ENCODE measurements at places on chromosomes 2 and 18.

GRCh38 chr2:88669482-88670214 is 21.8 kb upstream of the RPIA start:
- DNase-seq, result peak; percentile 61

DNA sequence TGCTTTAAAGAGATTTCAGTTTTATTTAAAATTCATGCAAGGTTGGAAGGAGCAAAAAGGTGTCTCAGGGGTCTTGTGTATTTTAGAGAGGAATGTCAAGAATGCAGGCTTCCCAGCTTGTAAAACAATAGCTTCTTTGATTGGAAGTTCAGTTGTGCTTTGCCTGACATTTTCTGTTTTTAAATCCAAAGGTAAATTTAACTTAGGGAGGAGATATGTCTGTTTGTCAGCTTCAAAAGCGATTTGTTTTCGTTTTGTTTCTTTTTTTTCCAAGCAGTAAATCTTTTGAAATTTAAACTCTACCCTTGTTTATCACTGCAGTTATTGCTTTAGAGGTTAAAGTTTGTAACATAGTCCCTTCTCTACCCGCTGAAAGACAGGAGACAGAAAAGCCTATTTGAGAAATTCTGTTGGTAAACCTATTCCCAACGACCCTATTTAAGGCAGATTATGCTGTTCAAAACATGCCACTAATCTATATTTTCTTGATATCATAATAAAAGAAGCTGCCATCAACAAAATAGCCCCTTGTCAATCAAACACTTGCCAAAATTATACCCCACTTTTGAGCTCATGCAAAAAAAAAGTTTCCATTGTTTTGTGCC is 639.6 kb downstream of the IRS1 start:
- DNase-seq, result peak; percentile 24

DNA sequence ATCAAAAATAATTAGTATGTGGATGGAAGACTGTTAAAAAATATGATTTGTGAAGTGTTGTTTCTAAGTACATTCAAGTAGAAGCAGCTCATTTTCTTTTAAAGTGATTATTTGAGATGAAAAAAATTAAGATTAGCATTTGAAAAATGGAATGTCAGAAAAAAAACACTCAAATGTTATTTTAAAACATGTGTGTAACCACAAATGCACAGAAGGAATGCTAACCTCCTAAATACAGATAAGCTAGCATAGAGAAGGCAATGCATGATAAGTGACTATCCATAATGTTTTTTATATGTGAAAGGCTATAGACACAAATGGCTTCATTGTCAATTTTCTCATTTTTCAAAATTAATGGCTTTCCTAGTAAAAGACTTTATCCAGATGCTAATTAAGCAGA is 198.9 kb downstream of the NYAP2 start:
- DNase-seq, result no peak

DNA sequence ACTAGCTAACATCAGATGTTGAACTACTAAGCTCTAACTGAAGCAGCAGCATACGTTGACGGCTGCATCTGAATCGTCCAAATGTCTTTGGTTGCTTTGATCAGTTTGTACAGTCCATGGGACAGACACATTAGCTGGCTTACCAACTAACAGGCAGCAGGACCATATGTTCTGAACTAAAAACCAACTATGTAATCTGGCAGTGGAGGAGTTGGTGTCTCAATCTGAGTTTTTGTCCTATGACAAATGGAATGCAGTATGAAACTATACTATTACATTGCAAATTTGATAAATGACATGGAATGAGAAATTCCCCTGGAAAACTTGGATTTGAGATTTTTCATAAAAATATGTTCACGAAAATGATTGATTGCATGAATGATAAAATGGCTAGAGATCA is 79.5 kb downstream of the EPHA4 start:
- no peak for DNase-seq

DNA sequence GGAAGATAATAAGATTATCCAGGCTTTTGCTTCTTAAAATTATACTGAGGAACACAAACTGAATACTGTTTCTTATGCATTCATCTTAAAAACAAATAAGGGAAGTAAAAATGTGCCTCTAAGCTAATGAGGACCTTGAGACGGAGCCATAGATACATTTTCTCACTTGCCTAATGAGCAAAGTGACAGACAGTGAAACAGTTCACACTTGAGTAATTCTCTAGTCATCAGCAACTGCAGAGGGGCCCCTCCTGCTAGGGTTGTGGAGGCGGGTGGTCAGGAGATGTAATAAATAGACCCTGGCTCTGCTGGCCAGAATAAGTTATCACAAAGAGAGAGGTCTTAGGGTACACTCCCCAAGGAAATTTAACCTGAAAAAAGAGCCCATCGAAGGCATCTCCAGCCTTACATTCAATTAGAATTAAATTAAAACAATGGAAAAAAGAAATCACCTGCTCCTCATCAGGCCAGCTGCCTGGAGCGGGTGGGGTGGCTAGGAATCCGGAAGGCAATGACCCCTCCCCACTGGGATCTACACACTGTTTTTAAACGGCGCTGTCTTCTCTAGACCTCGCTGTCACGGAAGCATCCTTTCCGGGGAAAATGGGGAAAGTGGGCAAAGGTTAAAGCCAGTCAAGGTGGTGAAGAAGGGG is 32.6 kb upstream of the INSIG2 start:
- DNase-seq, result no peak

DNA sequence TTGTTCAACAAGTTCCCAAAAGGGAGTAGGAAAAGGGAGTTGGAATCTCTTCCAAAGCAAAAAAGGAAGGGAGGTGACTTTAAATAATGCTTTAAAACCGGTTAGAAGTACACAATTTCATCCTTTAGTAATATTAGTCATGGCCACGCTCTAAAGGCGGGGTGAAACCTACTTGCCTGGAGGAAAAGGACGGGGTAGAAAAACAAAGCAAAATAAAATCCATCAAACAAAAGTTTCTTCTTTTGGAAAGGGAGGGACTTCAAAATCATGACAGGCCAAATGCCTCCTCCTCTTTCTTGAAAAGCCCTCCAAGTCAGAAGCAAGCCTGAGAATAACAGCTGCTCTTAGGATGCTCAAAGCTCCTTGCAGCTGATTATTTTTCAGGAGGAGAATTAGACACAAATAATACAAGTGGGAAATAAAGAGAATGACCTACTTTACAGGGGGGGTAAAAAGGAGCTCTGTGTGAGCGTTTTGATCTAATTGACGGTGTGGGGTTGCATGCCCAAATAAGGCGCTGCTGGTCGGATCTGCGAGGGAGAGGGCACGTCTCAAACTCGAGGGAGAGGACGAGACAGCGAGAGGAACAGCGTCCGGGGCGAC is 1.8 kb upstream of the NPAS2 start:
- no peak for DNase-seq

All from HT-29 (cell line).